ENCODE measurements at places on chromosomes 4 and X.

DNA sequence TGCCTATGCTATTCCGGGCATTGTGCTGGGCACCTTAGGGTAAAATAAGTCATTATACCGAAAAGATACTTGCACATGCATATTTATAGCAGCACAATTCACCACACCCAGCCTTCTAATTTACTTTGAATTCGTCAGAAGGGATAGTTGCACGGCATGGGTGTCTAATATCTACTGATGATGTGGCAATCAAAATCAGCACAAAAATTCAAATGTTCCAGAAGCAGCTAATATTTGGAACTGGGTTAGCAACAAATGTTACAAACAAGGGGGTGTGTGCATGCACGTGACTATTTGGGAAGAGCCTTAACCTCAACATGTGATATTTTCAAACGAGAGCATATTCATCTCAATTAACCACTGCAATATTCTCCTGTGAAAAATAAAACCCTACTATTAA lies 79.7 kb upstream of the PRSS48 start:
- no peak overlapping the region for H3K4me3 ChIP-seq
- no peaks in the 10 kb centered on the region for H3K36me3 ChIP-seq
- H3K27me3 ChIP-seq, result no peaks in the 10 kb centered on the region
- H3K27ac ChIP-seq, result no peak overlapping the region
- H3K4me1 ChIP-seq, result peaks cover 11% of the 10 kb centered on the region

GRCh38 chr4:60938181-60938580 lies 261.9 kb upstream of the ADGRL3 start:
- DNase-seq, result no peak
- no peak overlapping the region for H3K4me3 ChIP-seq
- no peaks in the 10 kb centered on the region for H3K36me3 ChIP-seq
- H3K4me1 ChIP-seq, result no peaks in the 10 kb centered on the region
- H3K27ac ChIP-seq, result no peak overlapping the region

DNA sequence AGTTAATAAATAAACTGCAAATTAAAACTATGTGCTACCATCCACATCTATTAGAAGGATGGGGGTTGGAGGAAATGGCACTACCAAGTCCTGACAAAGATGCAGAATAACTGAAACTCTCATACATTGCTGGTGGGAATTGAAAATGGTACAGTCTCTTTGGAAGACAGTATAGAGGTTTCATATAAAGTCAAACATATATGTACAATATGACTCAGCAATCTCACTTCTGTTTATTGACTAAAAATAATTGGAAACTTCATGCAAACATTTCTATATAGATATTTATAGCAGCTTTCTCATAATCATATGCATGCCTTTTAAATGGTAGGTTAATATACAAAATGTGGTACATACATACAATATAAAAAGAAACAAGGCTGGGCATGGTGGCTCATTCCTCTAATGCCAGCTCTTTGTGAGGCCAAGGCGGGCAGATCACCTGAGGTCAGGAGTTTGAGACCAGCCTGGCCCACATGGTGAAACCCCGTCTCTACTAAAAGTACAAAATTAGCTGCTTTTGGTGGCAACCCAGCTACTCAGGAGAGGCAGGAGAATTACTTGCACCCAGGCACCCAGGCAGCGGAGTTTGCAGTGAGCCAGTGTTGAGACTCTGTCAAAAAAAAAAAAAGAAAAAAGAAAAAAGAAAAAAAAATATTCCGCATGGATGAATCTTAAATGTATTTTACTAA lies 225.0 kb upstream of the CXXC4 start:
- H3K27ac ChIP-seq, result no peak overlapping the region
- H3K4me1 ChIP-seq, result no peaks in the 10 kb centered on the region
- H3K36me3 ChIP-seq, result no peaks in the 10 kb centered on the region
- H3K27me3 ChIP-seq, result no peaks in the 10 kb centered on the region
- DNase-seq, result no peak
- H3K4me3 ChIP-seq, result no peak overlapping the region

DNA sequence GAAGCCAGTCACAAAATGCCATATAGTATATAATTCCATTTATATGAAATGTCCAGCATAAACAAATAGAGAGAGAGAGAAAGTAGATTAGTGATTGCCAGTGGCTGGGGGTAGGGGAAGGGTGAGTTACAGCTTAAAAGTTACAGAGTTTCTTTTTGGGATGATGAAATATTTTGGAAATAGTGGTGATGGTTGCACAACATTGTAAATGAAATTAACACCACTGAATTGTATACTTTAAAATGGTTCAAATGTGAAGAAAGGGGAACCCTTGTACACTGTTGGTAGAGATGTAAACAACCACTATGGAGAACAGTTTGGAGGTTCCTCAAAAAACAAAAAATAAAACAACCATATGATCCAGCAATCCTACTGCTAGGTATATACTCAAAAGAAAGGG lies 131.2 kb upstream of the GPC4 start:
- no peak overlapping the region for H3K27ac ChIP-seq
- no peak for DNase-seq
- H3K27me3 ChIP-seq, result no peaks in the 10 kb centered on the region
- no peaks in the 10 kb centered on the region for H3K36me3 ChIP-seq

DNA sequence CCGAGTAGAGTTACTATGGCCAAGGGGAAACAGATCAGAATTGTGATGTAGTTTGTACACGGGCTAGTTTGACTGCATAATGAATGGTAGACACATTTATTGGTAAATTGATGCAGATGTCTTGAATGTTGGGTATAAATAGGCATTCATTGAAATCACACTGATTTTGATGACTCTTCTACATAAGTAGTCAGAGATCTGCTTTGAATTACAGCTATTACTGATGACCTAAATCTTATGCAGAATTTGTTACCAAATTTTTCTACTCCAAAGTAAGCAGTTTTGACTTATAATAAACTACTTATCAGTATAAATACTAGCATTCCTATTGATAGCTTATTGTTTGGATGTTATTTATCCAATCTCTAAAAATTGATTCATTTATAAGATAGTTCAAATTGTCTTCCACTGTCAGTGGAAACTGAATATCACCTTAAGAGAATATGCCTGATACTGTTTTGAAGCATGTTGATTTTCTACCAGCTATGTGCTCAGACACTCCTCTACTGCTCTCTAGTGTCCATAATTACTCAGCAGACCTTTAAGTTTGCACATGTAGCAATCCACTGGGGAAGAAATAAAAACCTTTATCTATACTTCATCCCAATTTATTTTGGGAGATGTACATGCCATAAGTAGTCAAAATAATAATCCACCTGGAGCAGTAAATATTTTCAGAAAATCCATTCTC lies 120.3 kb downstream of the RASL11B start:
- H3K36me3 ChIP-seq, result no peaks in the 10 kb centered on the region
- no peaks in the 10 kb centered on the region for H3K4me1 ChIP-seq
- no peak overlapping the region for H3K27ac ChIP-seq
- H3K27me3 ChIP-seq, result no peaks in the 10 kb centered on the region

- H3K4me1 ChIP-seq, result no peaks in the 10 kb centered on the region
- H3K36me3 ChIP-seq, result no peaks in the 10 kb centered on the region
- DNase-seq, result no peak
- H3K27me3 ChIP-seq, result no peaks in the 10 kb centered on the region
Measured at GRCh38 chr4:113773014-113773413, 11.5 kb upstream of the CAMK2D start.

- H3K4me3 ChIP-seq, result no peak overlapping the region
- DNase-seq, result no peak
- H3K4me1 ChIP-seq, result no peaks in the 10 kb centered on the region
- no peaks in the 10 kb centered on the region for H3K27me3 ChIP-seq
- H3K27ac ChIP-seq, result no peak overlapping the region
Measured at GRCh38 chr4:170769862-170770261, 680.1 kb upstream of the AADAT start.

GRCh38 chrX:40340116-40340515 lies 240.7 kb upstream of the ATP6AP2 start:
- H3K36me3 ChIP-seq, result no peaks in the 10 kb centered on the region
- no peak for DNase-seq
- no peak overlapping the region for H3K27ac ChIP-seq
- no peaks in the 10 kb centered on the region for H3K27me3 ChIP-seq
- H3K4me3 ChIP-seq, result no peak overlapping the region
- no peaks in the 10 kb centered on the region for H3K4me1 ChIP-seq
